T follicular helper cell (primary cell): ENCODE measurements at places on chromosomes 5 and 9.

DNA sequence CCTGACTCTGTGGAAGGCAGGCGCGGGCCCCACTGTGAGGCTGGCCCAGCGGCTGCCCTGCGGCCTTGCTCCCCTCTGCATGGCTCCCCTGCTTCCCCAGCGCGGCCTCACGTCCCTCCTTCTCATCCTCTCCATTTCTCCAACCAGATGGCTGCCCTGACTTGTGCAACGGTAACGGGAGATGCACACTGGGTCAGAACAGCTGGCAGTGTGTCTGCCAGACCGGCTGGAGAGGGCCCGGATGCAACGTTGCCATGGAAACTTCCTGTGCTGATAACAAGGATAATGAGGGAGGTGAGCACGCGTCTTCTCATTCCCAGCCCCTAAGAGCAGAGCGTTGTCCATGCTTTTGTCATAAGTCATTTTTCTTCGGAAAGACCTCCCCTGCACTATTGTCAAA lies 129.0 kb upstream of the WWC1 start:
- DNase-seq = no peak

- DNase-seq = no peak
Measured at GRCh38 chr5:150122158-150122510, 33.5 kb downstream of the PDGFRB start.

- no peak for DNase-seq
Measured at GRCh38 chr5:142364251-142365145, 39.7 kb upstream of the SPRY4 start.

- DNase-seq = no peak
Measured at GRCh38 chr9:135394699-135395645, 84.6 kb upstream of the PPP1R26 start.

DNA sequence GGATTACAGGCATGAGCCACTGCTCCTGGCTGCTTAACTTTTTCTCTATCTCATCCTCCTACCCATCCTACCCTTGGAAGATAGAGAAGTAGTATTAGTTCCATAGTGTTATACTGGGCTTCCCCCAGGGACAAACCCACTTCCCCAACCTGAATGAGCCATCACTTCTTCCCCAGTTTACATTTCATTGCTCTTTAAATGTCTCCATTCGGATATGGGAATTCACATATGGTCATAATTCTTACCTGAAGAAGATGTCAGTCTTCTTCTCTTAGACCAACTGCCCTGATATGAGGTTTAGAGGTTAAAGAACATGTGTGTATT lies 1.9 kb downstream of the CD274 start:
- DNase-seq = no peak

- no peak for DNase-seq
Measured at GRCh38 chr5:175711472-175712312, 53.8 kb downstream of the HRH2 start.

- DNase-seq = no peak
Measured at GRCh38 chr5:6443326-6443725, 5.3 kb upstream of the UBE2QL1 start.

- DNase-seq = peak; percentile 33
Measured at GRCh38 chr5:138032028-138032571, 779 bp downstream of the FAM13B start.

DNA sequence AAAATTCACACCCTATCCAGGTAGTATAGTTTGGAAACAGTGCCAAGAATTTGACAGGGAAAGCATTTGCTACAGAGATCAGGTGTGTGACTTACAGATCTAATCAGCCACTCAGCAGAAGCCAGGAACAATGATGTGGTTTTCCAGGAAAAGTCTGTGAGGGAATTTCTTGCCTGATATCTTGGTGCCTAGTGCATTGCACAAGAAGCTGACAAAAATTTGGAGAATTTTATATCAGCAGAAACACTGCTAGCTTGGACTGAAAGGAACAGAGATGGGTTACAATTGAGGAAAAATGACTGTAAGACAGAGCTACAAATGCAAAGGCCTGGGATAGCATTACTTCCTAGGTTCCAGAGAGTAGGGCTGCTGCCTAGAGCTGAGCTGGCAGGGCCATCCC lies 658.1 kb upstream of the CHD1 start:
- no peak for DNase-seq

GRCh38 chr5:168368854-168369253 lies 77.4 kb downstream of the WWC1 start:
- no peak for DNase-seq

DNA sequence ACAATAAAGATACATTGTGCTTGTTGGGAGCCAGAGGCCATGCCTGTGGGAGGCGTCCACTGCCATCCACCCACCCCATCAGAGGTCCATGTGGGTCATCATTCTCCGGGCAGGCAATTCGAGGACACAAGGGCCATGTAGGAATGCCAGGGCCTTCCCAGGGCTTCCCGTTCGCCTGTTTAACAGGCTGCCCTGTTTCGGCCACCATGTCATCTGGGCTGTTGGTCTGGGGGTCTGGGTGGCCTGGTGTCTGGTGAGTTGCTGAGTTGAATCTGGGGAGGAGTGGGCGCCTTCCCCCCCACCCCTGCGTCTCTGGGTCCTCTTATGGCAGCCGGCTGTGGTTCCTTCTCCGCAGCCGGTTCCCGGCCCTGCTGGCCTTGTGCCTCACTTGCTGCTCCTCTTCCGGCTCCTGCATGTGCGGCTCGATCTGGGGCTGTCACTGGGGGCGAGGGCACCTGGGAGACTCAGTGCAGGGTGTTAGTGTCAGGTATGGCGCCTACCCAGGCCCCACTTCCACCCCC lies 117.4 kb downstream of the WNK2 start:
- no peak for DNase-seq

- no peak for DNase-seq
Measured at GRCh38 chr5:12794476-12795332, 890.5 kb upstream of the CTNND2 start.

- no peak for DNase-seq
Measured at GRCh38 chr5:9544056-9544455, 1.8 kb downstream of the SEMA5A start.

GRCh38 chr9:14838701-14839100 lies 71.5 kb downstream of the FREM1 start:
- DNase-seq = no peak

- DNase-seq = no peak
Measured at GRCh38 chr9:136520053-136520540, 25.8 kb downstream of the NOTCH1 start.

GRCh38 chr5:1830571-1831228 lies 29.5 kb downstream of the NDUFS6 start:
- DNase-seq = no peak

DNA sequence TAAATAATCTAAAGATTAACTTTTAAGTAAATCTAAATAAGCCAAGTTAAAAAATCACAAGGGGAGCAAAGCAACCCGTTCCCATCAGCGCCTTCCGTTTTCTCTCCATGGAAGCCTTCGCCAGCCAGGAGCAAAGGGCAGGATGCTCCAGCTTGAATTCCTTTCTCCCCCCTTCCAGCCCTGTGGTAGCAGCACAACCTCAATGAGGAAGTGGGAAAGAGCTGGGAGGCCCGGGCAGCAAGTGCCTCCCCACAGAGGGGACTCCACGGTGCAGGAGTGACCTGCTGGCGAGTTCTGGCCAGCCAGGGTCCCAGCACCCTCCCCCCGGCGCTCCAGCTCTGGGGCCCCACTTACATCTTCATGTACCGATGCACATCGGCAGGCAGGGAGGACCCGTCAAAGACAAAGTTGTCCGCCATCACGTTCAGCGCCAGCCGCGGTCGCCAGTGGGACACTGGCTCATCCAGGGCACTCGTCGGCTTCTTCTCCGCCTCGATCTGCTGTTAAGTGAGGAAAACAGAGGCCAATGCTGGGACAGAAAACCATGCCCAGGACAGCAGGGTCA lies 6.3 kb downstream of the CLPTM1L start:
- DNase-seq = no peak

DNA sequence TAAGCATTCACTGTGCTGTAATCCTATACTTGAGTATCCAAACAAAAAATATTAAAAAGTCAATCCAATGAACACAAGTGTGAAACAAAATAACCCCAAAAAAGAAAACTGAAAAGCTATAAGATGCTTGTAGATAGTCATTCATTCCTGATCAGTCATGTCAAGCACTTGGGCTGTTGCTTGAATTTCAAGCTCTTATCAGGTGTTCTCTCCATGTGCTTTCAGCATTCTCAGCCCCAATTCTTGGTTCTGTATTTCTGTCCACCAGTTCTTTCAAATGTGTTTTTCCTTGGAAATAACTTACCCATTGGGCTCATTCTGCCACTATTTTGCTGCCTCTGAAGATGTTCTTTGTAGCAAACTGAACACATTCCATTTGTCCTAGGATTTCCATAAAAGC lies 4.7 kb downstream of the ZFAND5 start:
- no peak for DNase-seq

DNA sequence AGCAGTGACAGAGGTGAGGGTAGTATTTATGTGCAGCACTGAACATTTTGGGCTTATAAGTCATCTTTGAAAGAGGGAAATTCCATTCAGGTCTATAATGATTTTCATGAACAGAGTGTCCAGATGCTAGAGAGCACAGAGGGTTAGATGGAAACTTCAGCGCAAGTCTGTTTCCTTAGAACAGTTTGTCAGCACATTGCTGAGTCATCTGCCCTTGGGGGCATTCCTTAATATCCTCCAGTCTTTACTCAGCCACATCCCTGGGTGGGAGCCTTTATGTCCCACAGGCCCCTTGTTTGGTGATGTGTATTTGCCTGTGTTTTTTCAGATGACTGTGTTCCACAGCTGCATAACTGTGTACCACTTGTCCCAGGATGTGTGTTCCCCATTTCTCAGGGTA lies 138.5 kb upstream of the S1PR3 start:
- no peak for DNase-seq

GRCh38 chr9:88722753-88723152 lies 187.8 kb downstream of the NXNL2 start:
- DNase-seq = no peak

GRCh38 chr5:54518818-54519508 lies 1.4 kb downstream of the SNX18 start:
- DNase-seq = no peak

DNA sequence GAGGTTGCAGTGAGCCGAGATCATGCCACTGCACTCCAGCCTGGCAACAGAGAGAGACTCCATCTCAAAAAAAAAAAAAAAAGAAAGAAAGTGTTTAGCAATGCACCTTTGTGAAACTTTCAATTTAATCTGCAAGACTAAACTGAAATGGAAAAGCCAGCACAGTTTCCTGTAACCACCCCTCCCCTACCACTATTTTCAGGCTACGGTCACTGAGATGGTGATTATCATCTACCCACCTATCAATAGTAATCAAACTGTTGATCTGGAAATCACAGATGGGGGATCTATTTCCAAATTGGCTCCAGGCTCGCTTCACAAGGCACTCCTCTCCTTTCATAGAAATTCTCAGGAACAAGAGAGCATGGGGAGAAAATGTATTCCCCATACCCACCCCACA lies 30.6 kb upstream of the IL7R start:
- DNase-seq = no peak

DNA sequence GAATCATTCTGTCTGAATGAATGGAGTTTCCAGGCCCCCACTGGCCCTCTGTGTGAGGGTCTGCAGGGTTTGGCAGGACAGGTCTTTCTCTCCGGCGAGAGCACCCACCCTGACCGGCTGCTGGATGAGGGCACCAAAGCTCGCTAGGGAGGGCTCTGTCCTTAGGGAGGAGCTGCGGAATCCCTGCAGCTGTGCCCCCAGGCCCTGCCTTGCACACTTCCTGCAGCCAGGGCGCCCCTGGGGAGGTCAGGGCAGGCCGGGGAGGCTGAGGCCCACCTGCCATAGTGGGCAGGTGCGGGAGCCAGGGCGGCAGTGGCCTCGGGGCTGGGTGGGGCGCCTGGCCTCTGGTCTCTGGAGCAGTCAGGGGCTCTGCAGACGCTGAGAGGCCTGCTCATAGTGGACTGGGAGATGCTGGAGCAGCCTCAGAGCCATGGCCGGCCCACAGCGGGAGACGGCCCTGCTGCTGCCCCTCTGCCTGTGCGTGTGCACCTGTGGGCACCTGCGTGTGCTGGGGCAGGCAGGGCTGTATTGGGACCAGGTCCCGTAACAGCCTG lies 36.1 kb downstream of the EXOC3 start:
- DNase-seq = no peak

GRCh38 chr9:101022704-101023103 lies 5.8 kb upstream of the PLPPR1 start:
- no peak for DNase-seq

DNA sequence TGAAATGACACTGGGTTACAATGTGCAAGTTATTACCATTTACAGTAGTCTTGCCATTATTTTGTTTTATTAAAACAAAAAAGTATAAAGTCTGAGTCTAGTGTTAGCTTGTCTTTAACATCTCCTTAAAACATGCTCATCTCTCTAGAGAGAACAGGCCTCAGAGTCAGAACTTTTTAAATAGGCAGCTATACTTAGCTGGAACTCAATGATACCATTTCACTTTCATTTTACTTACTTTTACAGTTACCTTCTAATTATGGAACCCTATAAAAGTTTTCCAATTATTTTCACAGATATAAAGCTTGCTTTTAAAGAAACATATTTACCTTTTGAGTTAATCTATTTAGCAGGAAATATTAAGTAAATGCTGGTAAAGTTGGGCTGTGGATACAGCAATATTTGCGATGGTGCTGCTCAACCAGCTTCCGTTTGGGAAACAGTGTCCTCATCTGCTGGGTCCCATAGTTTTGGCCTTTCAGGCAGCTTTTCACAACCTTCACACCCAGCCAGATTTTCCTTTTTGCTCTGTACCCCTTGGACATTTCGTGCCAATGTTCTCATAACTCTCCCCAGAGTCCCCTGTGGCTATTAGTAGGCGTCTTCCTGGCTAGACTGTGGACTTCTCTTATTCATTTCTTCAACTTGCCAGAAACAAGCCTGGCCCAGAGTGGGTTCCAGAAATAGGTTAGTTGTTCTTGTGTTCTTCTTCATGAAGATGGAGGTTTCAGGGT lies 36.3 kb upstream of the UBTD2 start:
- no peak for DNase-seq

- no peak for DNase-seq
Measured at GRCh38 chr9:107983762-107984161, 494.2 kb upstream of the KLF4 start.

DNA sequence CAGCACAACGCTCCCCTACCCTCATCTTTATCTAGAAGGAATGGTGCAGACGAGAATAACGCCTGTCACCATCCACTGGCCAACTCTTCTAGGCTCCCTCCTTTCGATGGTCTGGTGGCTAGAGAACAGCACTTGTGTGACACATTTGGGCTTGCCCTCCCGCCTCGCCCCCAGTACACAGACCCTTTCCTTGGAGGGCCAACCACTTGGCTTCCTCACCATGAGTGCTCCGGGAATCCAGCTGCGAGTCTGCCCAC lies 1.4 kb downstream of the GNAQ start:
- no peak for DNase-seq

DNA sequence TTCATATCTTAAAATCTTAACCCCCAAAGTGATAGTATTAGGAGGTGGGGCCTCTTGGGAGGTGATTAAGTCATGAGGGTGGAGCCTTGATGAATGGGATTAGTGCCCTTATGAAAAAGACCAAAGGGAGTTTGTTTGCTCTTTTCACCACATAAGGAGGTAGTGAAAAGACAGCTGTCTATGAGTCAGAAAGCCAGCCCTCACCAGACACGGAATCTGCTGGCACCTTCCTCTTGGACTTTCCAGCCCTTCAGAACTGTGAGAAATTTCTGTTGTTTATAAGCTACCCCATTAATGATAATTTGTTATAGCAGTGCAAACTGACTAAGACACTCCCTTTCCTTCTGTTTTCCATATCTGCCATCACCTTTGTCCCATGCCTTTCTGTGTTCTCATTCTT lies 20.8 kb downstream of the IFNB1 start:
- no peak for DNase-seq

GRCh38 chr5:178490935-178491652 lies 99.1 kb downstream of the COL23A1 start:
- DNase-seq = no peak

GRCh38 chr9:111621895-111622480 lies 9.1 kb upstream of the DNAJC25 start:
- no peak for DNase-seq

- no peak for DNase-seq
Measured at GRCh38 chr9:7186175-7186574, 428.4 kb downstream of the KDM4C start.
